ENCODE measurements at places on chromosomes 7 and 10.
A peak's percentile ranks its signal among the peaks of the same experiment; 100 is the strongest.

DNA sequence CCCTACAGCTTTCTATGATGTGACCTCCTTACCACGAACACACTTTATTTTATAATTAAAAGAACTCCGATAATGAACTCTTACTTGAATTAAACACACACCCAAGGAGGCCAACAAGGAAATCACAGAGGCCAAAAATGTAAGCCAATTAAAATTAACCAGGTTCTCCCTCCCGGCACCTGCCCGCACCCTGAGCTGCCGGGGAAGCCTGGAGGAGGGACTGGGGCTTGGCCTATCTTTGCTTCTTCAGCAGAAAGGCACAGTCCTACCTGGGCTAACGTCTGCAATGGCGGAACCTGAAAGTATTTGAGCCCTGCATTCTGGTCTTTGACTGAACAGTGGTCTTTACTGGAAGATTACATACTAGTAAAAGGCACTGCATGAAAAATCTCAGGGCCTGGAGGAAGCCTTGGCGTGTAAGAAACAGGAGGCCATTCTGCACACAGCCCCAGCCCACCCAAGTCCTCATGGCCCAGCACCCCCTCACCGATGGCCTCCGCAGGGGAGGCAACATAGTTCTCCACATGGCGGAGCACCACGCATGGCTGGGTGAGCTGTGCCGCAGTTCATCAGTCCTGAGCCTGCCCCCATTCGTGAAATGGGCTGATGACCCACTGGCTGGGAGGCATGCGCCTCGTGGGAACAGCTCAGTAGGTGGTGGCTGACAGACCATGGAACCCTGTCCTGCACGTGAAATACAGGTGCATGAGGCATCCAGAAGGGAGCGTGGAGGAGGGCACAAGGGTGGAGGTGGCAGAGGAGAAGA lies 173.8 kb downstream of the PARD3 start:
- DNase-seq = no peak

- DNase-seq = no peak
These were observed 385.3 kb downstream of the ETV1 start for GRCh38 chr7:13604178-13604577.

- no peak for DNase-seq
These were observed 452 bp upstream of the TMEM140 start for GRCh38 chr7:135147341-135147898.

GRCh38 chr10:97873569-97873968 lies 23.9 kb downstream of the GOLGA7B start:
- no peak for DNase-seq

DNA sequence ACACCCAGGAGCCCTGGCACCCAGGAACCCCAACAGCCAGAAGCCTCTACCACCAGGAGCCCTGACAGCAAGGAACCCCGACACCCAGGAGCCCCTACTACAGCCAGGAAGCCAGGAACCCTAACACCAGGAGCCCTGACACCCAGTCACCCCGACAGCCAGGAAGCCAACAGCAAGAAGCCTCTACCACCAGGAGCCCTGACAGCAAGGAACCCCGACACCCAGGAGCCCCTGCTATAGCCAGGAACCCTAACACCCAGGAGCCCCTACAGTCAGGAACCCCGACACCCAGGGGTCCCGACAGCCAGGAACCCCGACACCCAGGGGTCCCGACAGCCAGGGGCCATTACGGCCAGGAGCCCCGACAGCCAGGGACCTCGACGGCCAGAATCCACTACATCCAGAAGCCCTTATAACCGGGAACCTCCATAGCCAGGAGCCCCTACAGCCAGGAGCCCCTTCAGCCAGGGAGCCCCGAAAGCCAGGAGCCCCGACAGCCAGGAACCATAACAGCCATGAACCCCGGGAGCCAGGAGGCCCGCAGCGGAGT lies 440 bp upstream of the GLRX3 start:
- DNase-seq = no peak

DNA sequence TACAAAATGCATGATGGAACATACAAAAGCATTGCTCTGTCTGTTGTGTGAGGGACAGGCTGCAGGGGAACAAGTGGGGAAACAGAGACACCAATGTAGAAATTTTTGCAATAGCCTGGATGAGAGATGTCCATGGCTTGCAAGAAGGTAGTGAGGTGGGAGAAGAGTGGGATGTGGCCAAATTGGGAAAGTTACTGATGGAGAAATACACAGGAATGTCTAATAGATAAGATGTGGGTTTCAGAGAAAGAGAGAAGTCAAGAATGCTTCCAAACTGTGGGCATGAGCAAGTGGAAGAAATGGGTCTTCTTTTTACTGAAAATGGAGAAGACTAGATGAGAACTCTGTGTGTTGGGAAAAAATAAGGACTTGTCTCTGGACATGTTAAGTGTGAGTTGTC lies 592.7 kb downstream of the TNS3 start:
- no peak for DNase-seq

GRCh38 chr10:95562341-95562965 lies 1.3 kb upstream of the SORBS1 start:
- no peak for DNase-seq

GRCh38 chr7:140310337-140311002 lies 87.9 kb downstream of the SLC37A3 start:
- no peak for DNase-seq

DNA sequence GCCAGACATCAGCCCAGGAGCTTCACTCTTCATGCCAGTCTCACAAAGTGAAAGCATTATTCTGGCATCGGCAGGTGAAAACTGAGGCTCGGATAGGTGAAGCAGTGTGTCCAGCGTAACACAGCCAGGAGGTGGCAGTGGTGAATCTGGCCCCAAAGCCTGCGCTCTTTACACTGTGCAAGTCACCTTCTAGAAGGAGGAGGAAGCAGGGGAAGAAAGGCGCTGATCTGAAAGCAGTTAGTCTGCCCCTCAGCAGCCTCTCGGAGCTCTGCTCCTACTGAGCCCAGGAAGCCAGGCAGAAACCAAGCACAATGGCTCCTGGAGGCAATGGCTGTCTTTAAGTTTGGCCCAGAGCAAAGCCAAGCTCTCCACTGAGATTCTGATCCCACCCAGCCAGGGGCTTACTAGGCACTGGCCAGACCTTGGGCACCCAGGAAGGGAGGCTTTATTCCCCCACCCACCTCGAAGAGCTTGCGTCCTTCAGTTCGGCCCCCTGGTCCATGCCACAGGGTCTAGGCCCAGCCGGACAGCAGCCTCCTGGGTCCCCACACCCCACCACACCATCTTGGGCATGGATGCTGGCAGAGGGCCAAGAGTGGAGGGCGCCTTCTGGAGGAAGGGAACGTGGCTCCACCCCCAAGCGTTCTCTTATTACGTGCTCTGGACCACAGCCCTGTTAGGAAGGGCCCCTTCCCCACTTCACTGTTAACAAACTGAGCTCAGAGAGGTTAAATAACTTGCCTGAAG lies 104.5 kb downstream of the GRID1 start:
- peak; percentile 7 for DNase-seq

DNA sequence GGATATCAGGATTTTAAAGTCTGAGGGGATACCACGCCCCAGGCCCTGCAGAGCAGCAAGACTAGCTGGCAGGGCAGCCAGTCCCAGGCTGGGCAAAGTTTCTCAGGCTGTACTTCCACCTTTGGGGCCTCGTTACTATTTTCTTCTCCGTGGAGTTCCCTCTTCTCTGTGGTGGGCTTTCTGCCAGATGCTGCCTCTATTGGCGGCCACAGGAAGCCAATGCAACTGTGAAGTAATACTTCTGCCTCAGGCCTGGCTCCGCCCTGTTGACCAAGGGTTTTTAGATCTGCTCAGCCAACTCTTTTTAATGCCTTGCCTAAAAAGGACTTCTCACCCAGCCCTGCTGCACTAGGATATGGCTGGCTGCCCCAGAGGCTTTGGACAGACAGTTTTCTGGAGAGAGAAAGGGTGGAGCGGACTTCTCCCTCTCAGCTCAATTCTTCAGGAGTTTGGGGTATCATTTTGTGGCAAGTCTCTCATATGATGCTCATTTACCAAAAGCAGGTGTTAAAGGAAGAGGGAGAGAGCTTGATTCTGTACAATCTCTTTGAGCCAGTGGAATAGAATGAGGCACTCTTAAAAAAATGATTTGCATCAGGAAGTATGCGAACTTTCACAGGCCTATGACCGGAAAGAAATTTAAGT lies 67.4 kb downstream of the HHEX start:
- no peak for DNase-seq
